ENCODE measurements at places on chromosomes 2 and 18.
A peak's percentile ranks its signal among the peaks of the same experiment; 100 is the strongest.

GRCh38 chr18:13220361-13220991, 1.9 kb downstream of the LDLRAD4 start:
- no peak for DNase-seq

- peak; percentile 85 for DNase-seq
Measured at GRCh38 chr18:49613141-49613640, 51.3 kb downstream of the LIPG start.

GRCh38 chr2:38263293-38263692, 113.8 kb downstream of the ATL2 start:
- no peak for DNase-seq

GRCh38 chr2:121662656-121663055, 13.4 kb upstream of the CLASP1 start:
- no peak for DNase-seq

GRCh38 chr2:207408086-207408794, 121.5 kb upstream of the CREB1 start:
- DNase-seq, result peak; percentile 98

DNA sequence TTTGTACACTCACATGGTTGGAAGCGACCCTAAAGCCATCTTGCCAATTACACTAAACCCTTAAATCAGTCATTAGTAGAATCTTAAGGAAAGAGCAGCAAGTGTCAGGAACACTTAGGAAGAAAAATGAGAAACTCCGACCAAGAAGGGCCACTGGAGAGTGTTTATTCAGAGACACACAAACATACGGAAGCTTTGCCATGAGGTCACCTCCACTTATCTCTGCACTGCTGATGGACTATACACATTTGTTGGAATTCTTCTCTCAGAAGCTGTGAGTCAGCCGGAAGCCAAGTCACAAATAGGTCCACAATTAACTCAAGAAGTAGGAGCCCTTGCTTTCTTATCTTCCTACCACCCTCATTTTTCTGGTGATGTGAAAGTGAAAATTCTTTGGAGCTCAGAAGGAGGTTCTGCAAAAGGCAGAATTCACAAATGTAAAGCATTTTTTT, 21.6 kb downstream of the BMP10 start:
- no peak for DNase-seq

DNA sequence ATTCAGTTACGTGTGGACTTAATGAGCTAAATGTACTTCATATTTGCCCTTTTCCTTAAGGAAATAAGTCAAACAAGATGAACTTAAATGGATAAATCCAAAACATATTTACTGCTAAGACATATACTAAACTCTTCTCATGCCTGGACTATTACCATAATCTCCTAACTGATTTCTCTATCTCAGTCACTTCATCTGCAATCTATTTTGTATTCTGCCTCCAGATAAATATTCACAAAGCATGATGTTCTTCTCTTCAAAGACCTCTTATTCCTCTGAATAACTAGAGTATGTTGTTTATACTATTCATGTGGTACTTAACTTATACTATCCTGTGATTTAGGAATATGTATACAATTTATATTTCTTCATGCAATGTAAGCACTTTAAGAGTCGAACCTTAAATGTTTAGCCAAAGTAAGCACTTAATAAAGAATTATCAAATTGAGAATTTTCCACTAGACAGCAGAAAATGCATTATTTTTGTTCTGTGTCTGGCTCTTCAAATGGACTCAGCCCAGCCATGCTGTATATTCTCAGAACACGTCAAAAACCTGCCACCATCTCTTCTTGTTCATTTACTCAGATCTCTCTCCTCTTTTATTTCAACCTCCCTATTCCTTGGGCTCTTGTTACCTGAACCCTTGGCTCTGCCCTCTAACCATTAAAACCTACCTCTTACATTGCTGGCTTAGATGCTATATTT, 79.9 kb upstream of the ARHGAP28 start:
- no peak for DNase-seq

- DNase-seq, result no peak
Measured at GRCh38 chr18:34938090-34938489, 103.1 kb upstream of the MAPRE2 start.

- DNase-seq, result no peak
Measured at GRCh38 chr2:40101131-40101575, 322.1 kb upstream of the THUMPD2 start.
